Glutamatergic neuron (in vitro differentiated cells): ENCODE measurements at places on chromosomes 3 and 15. TPM values are rescaled to one million over a fixed set of nuclear protein-coding genes. Genes with fewer than 3 reads are reported as not detected.

- H3K27ac ChIP-seq, result peak within 1 kb of the TSS; percentile 40
- peaks cover 22% of the 10 kb centered on the region for H3K4me1 ChIP-seq
- DNase-seq, result no peak
- peak within 1 kb of the TSS; percentile 76 for H3K4me3 ChIP-seq
Observed at GRCh38 chr15:78340231-78341056, at the start of gene CRABP1. Gene CRABP1 (plus strand): TSS chr15:78340353. CDS start chr15:78340429, 76 bp downstream.

DNA sequence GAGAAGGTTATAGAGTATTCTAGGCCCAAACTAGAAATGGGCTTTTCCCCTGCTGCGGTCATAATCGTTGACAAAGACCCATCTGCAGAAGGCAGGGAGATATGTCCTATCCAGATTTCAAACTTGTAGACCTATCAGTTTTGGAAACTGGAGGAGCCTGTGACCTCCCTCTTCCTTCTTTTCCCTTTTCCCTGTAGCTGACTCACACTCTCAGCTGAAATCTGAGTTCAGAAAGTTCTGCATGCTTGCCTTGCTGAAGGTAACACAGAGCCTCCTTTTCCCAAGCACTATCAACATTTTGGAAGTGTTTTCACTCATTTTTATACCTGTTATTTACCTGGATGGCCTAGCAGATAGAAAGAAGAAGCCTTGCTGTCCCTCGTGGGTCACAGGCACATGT, 59.1 kb upstream of the PSMD6 start:
- no peaks in the 10 kb centered on the region for H3K27me3 ChIP-seq
- no peak overlapping the region for H3K27ac ChIP-seq
- no peaks in the 10 kb centered on the region for H3K36me3 ChIP-seq

GRCh38 chr3:128400671-128401070, 66.0 kb downstream of the DNAJB8 start:
- H3K27me3 ChIP-seq, result peaks cover 10% of the 10 kb centered on the region
- no peak overlapping the region for H3K27ac ChIP-seq
- peaks cover 18% of the 10 kb centered on the region for H3K4me1 ChIP-seq
- no peak for DNase-seq
- H3K36me3 ChIP-seq, result no peaks in the 10 kb centered on the region

GRCh38 chr3:194323785-194324735, 27.1 kb downstream of the CPN2 start:
- H3K36me3 ChIP-seq, result peaks cover 9% of the 10 kb centered on the region
- no peak for DNase-seq
- H3K4me3 ChIP-seq, result no peak overlapping the region
- H3K27ac ChIP-seq, result peak overlapping the region; percentile 1
- peaks cover 9% of the 10 kb centered on the region for H3K27me3 ChIP-seq
- H3K4me1 ChIP-seq, result no peaks in the 10 kb centered on the region

GRCh38 chr3:72996121-72996472, 514 bp upstream of the PPP4R2 start:
- DNase-seq, result no peak
- H3K27me3 ChIP-seq, result peaks cover 5% of the 10 kb centered on the region
- H3K36me3 ChIP-seq, result no peaks in the 10 kb centered on the region
- H3K27ac ChIP-seq, result peak overlapping the region; percentile 84

- H3K4me1 ChIP-seq, result no peaks in the 10 kb centered on the region
- no peak for DNase-seq
- H3K36me3 ChIP-seq, result peaks cover 5% of the 10 kb centered on the region
- H3K27me3 ChIP-seq, result peaks cover 3% of the 10 kb centered on the region
Observed at GRCh38 chr3:171804618-171805389, 5.5 kb downstream of the PLD1 start.

DNA sequence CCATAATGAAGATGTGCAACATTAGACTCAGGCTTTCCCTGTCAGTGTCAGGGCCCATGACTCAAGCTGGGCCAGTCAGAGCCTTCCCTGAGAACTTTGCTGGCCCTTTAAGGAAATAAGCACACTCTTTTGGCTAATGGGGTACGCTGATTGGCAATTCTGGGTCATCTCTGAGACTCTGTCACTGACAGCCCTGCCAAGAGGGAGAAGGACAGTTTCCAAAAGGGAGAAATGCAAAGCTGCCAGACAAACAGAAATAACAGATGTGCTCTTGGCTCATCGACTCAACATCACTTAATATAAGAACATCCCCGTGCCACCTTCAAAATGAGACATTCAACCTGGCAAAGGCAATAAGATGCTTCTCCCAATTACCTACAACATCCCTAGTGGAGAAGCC, 491.9 kb upstream of the PROK2 start:
- no peak overlapping the region for H3K4me3 ChIP-seq
- H3K27me3 ChIP-seq, result peaks cover 4% of the 10 kb centered on the region
- H3K36me3 ChIP-seq, result peaks cover 2% of the 10 kb centered on the region
- DNase-seq, result no peak
- peaks cover 21% of the 10 kb centered on the region for H3K4me1 ChIP-seq
- no peak overlapping the region for H3K27ac ChIP-seq

GRCh38 chr3:170425491-170426239, 7.0 kb downstream of the CLDN11 start:
- H3K4me3 ChIP-seq, result no peak overlapping the region
- H3K27me3 ChIP-seq, result peaks cover 3% of the 10 kb centered on the region
- no peaks in the 10 kb centered on the region for H3K36me3 ChIP-seq
- no peak overlapping the region for H3K27ac ChIP-seq
- H3K4me1 ChIP-seq, result no peaks in the 10 kb centered on the region

DNA sequence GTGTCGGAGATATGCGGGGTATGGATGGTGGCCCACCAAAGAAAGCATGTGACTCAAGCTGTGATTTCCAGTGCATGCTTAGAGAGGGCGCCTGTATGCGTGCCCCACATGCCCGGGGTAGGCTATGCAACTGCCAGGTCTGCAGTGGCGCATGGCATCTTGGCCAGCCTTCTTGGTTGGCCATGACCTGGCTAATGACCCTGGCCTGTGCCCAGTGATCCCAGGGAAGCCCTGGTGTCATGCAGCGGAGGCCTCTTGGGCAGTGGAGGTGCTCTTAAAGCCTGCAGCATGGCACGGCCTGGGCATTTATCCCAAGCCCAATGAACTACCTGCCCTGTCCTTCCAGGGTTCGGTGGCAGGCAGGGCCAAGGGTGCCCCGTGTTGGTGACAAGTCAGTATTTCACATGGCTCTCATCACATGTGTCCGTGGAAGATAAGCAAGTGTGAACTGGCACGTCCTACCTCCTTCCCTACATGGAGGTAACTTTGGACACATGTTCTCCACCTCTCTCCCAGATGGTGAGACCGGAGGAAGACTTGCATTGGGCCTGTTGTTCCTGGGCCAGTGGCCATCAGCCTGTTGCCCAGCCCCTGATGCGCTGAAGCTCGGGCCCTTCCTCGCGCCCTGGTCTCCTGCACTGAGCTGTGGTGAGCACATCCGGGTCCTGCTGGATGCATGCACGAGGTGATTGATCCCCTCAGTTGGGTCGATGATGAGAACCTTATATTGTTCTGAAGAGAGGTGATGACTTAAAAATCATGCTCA, 192.0 kb downstream of the UBE3A start:
- no peak overlapping the region for H3K4me3 ChIP-seq
- H3K27ac ChIP-seq, result no peak overlapping the region
- peaks cover 4% of the 10 kb centered on the region for H3K36me3 ChIP-seq
- H3K27me3 ChIP-seq, result peaks cover 2% of the 10 kb centered on the region
- no peaks in the 10 kb centered on the region for H3K4me1 ChIP-seq

- H3K27ac ChIP-seq, result no peak overlapping the region
- no peak for DNase-seq
- H3K36me3 ChIP-seq, result no peaks in the 10 kb centered on the region
- no peak overlapping the region for H3K4me3 ChIP-seq
Observed at GRCh38 chr3:142226474-142226873, 1.1 kb upstream of the GK5 start.

- peaks cover 5% of the 10 kb centered on the region for H3K27me3 ChIP-seq
- no peak for DNase-seq
- peaks cover 21% of the 10 kb centered on the region for H3K4me1 ChIP-seq
- peak overlapping the region; percentile 96 for H3K27ac ChIP-seq
Observed at GRCh38 chr15:76905855-76906254, 715 bp upstream of the SCAPER start.

DNA sequence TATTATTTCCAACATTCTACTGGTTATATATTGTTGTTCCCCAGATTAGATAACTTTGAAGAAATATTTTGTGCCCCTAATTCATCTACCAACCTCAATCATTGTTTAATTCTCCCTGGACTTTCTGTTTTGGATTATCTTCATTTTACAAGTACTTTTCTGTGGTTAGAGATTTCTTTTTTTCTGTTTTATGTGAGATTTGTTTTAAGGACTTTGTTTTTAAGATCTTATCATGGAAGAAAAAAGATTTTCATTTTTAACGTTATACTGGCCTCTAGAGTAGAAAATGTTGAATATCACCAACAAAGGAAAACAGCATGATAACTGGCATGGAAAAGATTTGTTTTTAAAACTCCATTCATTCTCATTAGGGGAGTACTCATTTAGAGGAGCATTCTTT, 210.9 kb upstream of the KCNMB2 start:
- DNase-seq, result no peak
- H3K4me3 ChIP-seq, result no peak overlapping the region
- peaks cover 10% of the 10 kb centered on the region for H3K4me1 ChIP-seq
- no peaks in the 10 kb centered on the region for H3K27me3 ChIP-seq
- H3K36me3 ChIP-seq, result no peaks in the 10 kb centered on the region

GRCh38 chr3:128404276-128405068, 62.2 kb downstream of the DNAJB8 start:
- no peak overlapping the region for H3K27ac ChIP-seq
- peaks cover 9% of the 10 kb centered on the region for H3K27me3 ChIP-seq
- H3K4me3 ChIP-seq, result peak overlapping the region; percentile 20
- H3K4me1 ChIP-seq, result peaks cover 20% of the 10 kb centered on the region
- peak; percentile 51 for DNase-seq

DNA sequence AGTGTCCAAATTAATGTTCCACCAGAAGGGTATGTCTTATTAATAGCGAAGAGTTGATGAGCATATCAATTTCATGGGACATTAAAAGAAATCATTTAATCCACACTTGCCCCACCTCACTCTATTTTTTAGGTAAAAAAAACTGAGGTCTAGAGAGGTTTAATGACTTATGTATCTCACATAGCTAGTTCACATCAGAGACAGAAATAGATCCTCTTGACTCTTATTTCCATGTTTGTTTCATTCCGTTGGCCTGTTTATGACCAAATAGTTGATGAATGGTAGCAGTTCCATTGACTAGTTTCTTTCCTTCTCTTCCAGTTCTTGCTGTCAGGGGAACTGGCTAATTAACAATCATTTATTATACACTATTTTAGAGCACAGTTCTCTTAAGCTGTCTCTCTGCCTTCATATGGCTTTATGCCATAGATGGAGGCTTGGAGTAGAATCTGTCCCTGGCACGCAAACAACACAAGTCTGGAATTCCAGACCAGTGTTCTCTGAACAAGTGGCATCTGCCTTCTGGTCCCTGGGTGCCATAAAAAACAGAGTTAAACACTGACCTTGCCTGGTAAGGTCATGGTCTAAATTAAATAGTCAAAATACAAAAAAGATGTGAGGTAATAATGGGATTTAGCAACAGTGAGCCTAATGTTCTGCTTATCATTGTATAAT, 220.0 kb upstream of the CGNL1 start:
- no peaks in the 10 kb centered on the region for H3K36me3 ChIP-seq
- no peak overlapping the region for H3K27ac ChIP-seq
- H3K27me3 ChIP-seq, result no peaks in the 10 kb centered on the region
- H3K4me1 ChIP-seq, result peaks cover 6% of the 10 kb centered on the region
- DNase-seq, result no peak

- peak overlapping the region; percentile 69 for H3K27ac ChIP-seq
- DNase-seq, result peak; percentile 43
- peaks cover 17% of the 10 kb centered on the region for H3K4me1 ChIP-seq
- peaks cover 23% of the 10 kb centered on the region for H3K36me3 ChIP-seq
Observed at GRCh38 chr3:66386925-66387650, 113.7 kb downstream of the LRIG1 start.

DNA sequence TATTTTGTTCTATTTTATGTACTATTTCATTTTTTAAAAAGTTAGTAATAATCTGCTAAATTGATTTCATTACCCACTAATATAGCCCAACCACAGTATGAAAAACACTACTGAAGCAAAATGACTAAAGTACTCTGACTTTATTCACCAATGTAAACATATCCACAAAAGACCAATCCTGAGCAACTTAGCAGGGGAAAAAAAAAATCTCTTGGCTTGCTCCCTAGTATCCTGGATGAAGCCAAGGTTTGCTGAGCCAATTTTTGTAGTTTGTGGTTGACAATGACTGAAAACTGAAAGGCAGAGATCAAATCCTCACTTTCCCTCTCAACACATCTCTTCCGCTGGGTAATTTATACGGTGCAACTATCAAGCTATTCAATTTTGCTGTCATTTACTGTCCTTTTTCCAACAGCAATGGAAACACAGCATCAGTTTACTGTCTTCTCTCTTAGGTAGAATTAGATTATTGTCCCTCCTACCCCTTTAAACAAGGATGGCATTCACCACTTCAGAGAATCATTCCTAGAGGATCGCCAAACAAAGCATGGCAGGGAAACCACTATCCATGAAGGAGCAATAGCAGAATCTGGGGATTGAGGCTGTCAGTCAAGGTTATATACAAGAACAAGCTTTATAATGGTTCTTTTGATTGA, 149.7 kb downstream of the THRB start:
- no peak for DNase-seq
- no peaks in the 10 kb centered on the region for H3K4me1 ChIP-seq
- no peaks in the 10 kb centered on the region for H3K36me3 ChIP-seq
- H3K27me3 ChIP-seq, result peaks cover 2% of the 10 kb centered on the region
- H3K4me3 ChIP-seq, result no peak overlapping the region
- H3K27ac ChIP-seq, result no peak overlapping the region

DNA sequence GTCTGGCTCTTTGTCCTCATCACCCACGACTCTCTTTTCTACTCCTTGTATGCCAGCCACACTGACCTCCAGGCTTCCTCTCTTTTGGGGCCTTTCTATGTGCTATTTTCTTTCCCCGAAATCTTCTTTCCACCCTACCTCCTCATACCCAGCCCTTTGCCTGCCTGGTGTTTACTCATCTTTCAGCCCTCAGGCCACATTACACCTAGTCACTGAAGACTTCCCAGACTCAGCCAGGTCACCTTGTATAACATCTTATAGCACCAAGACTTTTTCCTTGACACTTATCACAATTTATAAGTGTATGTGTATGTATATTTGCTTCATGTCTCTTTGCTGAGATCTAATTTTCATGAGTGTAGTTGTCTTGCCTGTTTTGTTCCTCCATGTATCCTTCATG, 396.4 kb downstream of the NLGN1 start:
- no peak overlapping the region for H3K4me3 ChIP-seq
- no peak overlapping the region for H3K27ac ChIP-seq
- peaks cover 22% of the 10 kb centered on the region for H3K4me1 ChIP-seq
- H3K27me3 ChIP-seq, result peaks cover 3% of the 10 kb centered on the region
- no peak for DNase-seq

GRCh38 chr15:78457101-78457500, 19.1 kb downstream of the IREB2 start:
- peaks cover 2% of the 10 kb centered on the region for H3K27me3 ChIP-seq
- H3K27ac ChIP-seq, result no peak overlapping the region
- H3K36me3 ChIP-seq, result no peaks in the 10 kb centered on the region
- peak overlapping the region; percentile 15 for H3K4me3 ChIP-seq
- DNase-seq, result no peak
- H3K4me1 ChIP-seq, result peaks cover 28% of the 10 kb centered on the region

ATP13A5 gene
- total RNA-seq, result not detected

FEZF2 gene
- total RNA-seq, result 0.49 TPM

TMEM40 gene
- not detected for total RNA-seq

MITF gene
- 0.25 TPM for total RNA-seq

SLC28A1 gene
- 0.25 TPM for total RNA-seq

QTRT2 gene
- total RNA-seq, result 16.2 TPM

HAPLN3 gene
- total RNA-seq, result 0.27 TPM

AGTR1 gene
- not detected for total RNA-seq

SCAANT1 gene
- not detected for total RNA-seq

SH2D7 gene
- total RNA-seq, result not detected
